ENCODE measurements at places on chromosomes 5 and 9.
A peak's percentile ranks its signal among the peaks of the same experiment; 100 is the strongest.

GRCh38 chr9:136439481-136440408 lies at the start of gene INPP5E:
Gene INPP5E, minus strand, starts transcription at chr9:136439845. Its CDS starts 426 bp downstream, at chr9:136439419.
- DNase-seq: peak; percentile 60

DNA sequence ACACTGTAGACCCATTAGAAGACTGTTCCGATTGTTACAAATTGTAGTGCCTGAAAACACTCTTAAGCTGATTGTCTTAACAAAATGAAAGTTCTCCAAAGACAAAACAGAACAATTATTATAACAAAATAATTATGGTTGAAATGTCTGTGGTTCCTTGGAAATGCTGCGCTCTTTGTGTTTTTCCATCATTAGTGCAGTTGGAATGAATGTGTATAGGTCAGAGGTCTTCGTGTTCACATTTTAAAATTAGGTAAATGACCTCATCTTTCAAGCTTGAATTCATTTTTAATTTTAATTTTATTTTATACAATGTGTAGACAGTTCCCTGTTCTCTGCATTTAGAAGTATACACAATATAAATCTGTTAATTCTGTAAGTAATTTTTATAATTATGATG lies 56.7 kb upstream of the NXNL2 start:
- DNase-seq: peak; percentile 5

- DNase-seq: no peak
These were observed 29.3 kb upstream of the NR3C1 start for GRCh38 chr5:143432658-143433239.

GRCh38 chr5:1698589-1699316 lies 100.9 kb downstream of the MRPL36 start:
- DNase-seq: no peak

- DNase-seq: peak; percentile 75
These were observed 154.9 kb upstream of the PAPPA start for GRCh38 chr9:115998666-115999065.

DNA sequence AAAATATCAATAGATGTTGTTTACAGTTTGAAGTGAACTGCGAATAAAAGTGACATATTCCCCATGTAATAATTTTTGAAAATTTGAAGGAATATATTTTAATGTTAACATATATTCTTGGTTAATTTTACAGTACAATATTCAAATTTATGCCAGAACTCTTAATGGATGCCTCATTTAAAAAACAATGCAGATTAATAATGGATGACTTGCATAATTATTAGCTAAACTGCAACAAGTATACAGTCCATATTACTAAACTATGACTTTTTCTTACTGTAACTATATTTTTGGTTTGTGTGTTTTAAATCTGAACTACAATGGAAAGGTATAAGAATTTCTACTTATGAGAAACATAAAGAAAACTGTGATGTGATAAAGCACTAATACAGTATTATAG lies 1390.1 kb downstream of the PTPRD start:
- DNase-seq: no peak

DNA sequence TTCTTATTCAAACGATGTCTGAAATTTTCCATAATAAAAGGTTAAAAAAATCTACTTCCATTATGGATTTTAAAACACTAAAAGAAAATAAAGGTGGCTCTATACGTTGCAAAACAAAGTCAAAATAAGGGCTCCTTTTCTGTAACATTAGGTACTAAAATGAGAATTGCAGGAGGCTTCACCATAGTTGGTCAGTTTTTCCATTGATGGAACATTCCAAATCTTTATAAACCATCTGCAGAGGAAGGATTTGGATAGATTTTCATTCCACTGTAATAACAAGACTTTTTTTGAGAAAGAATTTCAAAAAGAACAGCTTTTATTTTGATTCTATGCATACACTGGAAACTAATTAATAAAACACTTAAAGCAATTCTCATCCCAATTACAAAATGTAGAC lies 145.6 kb downstream of the LURAP1L start:
- DNase-seq: no peak

DNA sequence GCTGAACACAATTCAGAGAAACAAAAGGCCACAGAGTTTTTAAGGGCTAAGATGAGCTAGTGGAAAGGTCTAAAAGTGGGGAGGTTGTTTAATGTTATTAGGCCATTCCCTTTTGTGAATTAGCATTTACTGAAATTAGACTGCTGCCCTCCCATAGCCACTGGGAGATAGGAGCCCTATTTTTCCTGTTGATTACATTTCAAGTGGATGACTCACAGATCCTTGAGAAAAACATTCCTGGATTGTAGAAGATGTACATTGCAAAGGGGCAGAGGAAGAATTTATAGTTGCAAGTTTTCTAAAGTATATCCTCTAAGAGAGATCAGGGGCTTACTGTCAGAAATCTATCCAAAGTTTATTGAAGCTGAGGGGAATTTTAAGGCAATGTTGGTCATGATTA lies 367.1 kb upstream of the IZUMO3 start:
- DNase-seq: peak; percentile 0

- no peak for DNase-seq
These were observed 88.3 kb downstream of the PIK3R1 start for GRCh38 chr5:68303754-68304420.

GRCh38 chr5:151101151-151101550 lies 20.3 kb upstream of the TNIP1 start:
- no peak for DNase-seq

- peak; percentile 47 for DNase-seq
These were observed 102.1 kb upstream of the RANBP3L start for GRCh38 chr5:36403632-36404311.

- no peak for DNase-seq
These were observed 165.6 kb upstream of the MPDZ start for GRCh38 chr9:13445103-13445500.

DNA sequence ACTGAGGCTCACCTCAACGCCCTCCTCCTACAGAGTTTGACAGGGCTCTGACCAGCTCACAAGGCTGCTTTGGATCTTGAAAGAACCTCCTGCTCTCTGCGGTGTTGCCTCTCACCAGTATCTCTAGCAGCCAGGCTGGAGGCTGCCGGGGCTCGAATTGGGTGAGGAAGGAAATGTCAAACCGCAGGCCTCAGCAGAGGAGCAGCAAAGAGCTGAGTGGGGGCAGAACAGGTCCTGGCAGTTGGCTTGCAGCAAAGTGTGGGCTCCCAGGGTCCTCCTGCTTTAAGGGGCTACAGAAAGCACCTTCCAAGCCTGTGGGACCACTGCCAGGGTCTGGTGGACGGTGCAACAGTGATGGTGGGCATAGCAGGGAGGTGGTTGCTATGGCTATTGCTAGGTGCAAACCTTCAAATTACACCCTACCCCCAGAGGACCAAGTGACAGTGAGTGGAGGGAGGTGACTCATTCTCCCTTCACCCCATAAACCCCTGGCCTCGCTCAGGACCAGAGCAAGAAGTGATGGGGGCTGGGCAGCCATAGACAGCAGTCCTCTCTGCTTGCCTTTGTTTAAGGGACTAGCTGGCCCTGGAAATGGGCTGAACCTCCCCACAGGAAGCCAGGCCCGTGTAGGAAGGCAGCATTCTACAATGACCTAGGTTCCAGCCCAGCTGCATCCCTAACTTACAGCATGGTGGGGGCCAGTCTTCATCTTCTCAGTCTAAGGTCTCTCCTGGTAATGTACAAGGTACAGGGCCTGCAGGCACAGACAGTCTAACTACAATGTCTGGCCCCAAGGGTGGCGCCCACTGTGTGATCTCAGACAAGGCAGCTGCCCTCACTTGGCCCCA lies 18.7 kb downstream of the LCP2 start:
- DNase-seq: no peak

DNA sequence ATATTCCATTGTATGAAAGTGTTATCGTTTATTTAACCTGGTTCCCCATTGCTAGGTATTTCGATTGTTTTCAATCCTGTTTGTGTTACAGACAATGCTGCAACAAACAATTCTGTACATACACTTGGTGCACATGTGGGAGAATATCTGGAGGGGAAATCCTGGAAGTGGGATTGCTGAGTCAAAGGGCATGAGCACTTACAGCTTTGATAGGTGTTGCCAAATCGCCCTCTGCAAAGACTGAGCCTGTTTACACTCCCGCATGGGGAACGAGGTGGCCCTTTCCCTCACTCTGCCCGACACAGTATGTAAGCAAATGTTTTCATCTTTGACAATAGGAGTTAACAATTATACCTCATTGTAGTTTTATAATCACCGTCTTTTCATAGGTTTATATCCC lies 66.2 kb downstream of the PDE6A start:
- DNase-seq: peak; percentile 28

- DNase-seq: no peak
These were observed 1.2 kb downstream of the OTULINL start for GRCh38 chr5:14582797-14583137.

- peak; percentile 65 for DNase-seq
These were observed 23.2 kb upstream of the PSAT1 start for GRCh38 chr9:78273761-78274160.

GRCh38 chr9:132990781-132991180 lies 12.3 kb downstream of the GFI1B start:
- no peak for DNase-seq

GRCh38 chr9:35338086-35338485 lies 151.8 kb upstream of the RUSC2 start:
- no peak for DNase-seq

- DNase-seq: no peak
These were observed 99.4 kb downstream of the DRD1 start for GRCh38 chr5:175344331-175345195.

- DNase-seq: no peak
These were observed 102.9 kb upstream of the PPP1R26 start for GRCh38 chr9:135376511-135377265.

DNA sequence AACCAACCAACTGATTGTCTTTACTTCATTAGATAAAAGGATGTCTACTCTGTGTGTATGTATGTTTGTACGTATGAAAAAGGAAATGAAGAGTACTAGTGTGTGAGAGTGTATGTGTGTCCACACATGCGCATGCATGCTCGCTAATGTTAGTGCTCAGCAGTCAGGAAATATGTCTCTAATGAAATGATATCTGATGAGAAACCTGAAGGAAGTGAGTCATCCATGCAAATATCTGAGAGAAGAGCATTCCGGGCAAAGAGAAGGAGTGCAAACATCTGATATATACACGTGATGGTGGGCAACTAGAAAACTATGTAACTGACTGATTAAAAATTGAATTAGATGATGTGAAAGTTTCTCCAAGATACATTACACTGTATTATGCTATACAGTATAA lies 29.6 kb upstream of the UGCG start:
- DNase-seq: peak; percentile 91

DNA sequence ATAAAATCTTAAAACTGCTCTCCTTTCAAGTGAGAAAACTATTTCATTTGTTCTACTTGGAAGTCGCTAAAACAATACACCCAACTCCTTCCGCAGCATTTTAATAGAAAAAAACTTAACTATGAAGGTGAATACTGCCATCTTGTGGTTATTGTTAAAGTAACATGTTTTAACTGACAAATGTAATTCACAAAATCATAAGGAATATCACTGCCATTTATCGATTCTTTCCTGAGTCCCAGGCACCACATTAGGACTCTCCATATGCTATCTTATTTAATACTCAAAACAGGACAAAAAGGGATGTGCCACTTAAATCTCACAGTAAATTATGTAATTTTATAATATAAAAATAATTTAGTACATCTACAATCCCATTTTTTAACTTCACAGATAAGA lies 130.5 kb upstream of the ITGA1 start:
- peak; percentile 55 for DNase-seq

DNA sequence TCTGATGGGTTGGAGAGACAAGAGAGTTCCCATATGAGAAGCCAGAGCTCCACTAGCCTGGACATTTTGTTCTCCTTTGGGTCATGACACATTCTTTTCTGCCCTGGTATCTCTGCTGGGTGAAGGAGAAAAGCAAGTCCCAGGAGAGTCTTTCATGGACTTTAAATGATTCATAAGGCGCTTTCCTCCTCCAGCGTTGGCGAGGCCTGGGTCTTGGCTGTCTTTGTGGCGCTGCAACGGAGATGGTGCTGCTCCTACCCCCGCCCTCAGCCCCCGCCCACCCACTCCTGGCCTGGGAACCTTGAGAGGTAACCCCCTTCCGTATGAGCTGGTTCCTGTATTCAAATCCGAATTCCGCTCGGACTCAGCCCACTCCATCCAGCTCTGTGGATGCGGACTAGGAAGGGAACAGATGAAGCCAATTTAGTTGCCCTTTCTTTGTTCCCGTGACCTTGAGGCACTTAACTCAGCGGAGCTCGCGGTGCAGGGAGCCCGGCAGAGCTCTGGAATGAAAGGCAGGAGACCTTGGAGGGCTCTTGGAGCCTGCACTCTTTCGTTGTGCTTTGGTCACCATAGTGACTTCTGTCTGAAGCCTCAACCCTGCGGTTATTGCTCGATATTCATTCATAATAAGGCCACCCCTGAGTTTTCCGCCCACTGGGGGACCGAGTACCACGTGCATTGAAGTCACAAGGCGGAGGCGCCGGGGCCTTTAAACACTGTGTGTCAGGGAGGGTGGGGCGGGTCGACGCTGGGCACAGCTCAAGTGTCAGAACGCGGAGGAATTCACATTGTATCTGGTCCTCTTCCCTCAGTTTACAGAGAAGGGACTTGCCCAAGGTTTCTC lies 14.0 kb upstream of the PWWP2A start:
- DNase-seq: peak; percentile 26

DNA sequence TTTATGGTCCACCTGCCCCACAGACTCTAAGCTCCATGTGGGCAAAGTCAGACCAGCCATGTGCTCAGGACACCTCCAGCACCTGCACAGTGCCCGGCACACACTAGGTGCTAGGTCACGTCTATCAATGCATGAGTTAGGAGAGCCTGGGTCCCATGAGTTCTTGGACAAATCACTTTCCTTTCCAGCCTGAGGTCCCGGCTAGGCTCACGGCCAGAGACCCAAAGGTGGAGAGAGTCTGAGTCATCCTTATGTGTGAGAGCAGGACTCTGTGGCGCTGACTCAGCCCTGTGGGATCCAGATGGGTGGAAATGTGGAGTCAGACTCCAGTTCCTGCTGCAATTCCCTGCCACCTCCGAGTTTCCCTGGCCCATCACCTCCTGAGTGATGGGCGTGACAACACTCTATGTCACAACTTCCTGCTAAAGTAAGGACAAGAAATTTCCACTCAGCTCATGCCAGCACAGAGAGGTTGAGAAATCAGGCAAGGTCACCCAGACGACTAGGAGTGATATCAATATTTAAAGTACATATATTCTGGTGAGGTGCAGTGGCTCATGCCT lies 2.5 kb upstream of the ST6GALNAC4 start:
- peak; percentile 99 for DNase-seq

- DNase-seq: peak; percentile 3
These were observed 170.5 kb downstream of the DMRTA1 start for GRCh38 chr9:22617156-22617555.

- DNase-seq: no peak
These were observed 159.6 kb downstream of the TLE4 start for GRCh38 chr9:79731171-79731890.

Data from iris pigment epithelial cell (primary cell).